Osteoblast (primary cell): ENCODE measurements at places on chromosomes 12 and 14.

GRCh38 chr14:93734086-93734822 is 54.0 kb downstream of the PRIMA1 start:
- DNase-seq, result peak; percentile 71

DNA sequence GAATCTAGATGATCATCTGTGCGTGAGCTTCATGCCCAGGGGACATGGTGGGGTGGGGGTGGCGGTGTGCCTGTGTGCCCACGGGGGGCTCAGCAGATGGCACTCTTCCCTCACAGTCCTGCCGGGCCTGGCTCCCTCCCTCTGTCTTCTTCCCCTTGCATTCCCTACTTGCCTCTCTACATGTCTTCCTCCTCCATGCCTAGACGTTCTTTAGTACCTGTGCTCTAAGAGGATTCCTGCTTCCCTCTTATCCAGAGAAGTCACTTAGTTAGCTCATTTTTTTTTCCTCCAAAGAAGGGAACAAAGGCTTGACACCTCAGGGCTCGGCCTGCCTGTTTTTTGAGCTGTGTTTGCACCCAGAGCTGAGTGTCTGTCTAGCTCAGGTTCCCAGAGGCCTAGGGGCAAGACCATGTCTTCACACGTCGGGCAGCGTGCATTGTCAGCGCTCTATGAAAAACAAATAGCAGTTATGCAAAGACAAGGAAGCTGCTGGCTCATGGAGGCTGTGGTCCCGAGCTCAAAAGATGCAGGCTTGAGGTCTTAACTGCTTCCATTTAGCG is 48.8 kb downstream of the NINJ2 start:
- DNase-seq, result no peak

GRCh38 chr12:92080911-92081285 is 64.7 kb downstream of the BTG1 start:
- no peak for DNase-seq

GRCh38 chr14:104387022-104388010 is 192.2 kb upstream of the C14orf180 start:
- DNase-seq, result peak; percentile 77

GRCh38 chr14:98959958-98960616 is 311.9 kb downstream of the BCL11B start:
- no peak for DNase-seq

DNA sequence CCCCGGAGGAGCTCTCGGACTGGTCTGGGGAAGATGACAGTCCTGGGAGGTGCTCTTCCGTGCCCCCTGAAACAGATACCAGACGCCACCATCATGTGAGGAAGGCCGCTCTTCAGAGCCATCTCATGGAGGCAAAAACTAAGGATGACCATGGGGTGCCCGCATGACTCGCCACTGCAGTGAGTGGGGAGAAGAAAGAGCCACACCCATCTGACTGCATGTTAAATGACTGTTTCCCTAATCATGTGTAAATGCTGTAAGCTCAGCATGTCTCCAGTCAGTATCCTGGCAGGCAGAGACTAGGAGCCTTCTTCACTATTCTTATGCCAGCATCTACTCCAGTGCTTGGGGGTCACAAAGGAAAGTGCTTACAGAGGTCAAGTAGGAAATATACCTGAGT is 4.0 kb downstream of the STON2 start:
- DNase-seq, result no peak

DNA sequence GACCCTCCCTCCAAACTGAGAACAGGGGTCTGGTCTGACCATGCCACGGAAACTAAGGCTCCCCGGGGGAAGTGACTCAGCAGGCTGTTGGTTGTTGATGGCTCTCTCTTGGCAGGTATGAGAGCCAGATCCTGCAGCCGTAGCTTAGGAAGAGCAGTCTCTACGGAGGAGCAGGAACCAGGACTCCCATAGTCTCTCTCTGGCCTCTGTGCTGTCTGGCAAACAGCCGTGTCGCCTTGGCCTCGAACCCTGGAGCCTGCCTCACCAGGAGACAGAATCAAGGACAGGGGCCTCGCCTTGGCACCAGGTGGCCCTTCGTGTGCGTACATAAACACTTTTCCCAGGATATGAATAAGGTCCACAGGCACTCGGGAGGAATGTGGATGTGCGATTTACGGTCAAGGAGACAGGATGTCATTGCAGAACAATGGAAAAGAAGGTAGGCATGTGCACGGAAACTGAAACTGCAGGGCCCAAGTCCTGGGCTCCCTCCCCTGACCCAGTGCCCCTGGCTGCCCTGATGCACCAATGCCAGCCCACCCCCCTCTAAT is 7.9 kb downstream of the VWF start:
- DNase-seq, result no peak
